HS-5 (cell line): ENCODE measurements at places on chromosomes 6 and 20.

GRCh38 chr20:19381947-19382346 lies 169.5 kb downstream of the SLC24A3 start:
- DNase-seq: no peak

GRCh38 chr6:34181908-34182307 lies 36.0 kb upstream of the GRM4 start:
- no peak for DNase-seq

DNA sequence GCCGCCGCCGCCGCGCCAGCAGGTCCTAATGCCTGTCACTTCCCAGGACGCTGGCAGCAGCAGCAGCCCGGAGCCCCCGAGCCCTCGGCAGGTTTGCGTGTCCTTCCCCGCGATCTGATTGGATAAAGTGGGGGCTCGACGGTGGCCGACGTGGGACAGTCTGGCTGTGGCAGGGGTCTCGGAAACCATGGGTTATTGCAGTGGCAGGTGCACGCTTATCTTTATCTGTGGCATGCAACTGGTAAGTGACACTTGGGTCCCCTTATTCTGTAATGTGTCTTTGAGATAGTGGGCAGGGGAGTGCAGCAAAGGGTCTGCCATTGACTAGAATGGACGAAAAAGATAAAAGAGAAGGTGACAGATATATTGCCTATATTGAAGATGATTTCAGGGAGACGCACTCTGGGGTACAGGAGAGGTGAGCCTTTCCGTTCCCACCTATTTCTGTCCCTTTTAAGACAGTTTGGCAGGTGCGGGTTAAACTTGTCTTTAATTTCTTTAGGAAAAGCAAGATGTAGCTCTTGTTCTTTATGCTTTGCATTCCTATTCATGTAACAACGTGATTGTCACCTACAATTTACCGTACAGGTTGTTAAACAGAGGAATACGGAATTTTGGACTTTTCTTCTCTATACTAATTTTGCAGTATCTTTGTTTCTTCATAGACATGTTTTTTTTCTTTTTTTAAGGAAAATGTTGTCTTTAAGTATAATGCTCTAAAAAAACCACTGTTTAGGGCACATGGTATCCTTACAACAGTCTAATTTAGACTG lies 535 bp downstream of the NKAIN2 start:
- DNase-seq: no peak

DNA sequence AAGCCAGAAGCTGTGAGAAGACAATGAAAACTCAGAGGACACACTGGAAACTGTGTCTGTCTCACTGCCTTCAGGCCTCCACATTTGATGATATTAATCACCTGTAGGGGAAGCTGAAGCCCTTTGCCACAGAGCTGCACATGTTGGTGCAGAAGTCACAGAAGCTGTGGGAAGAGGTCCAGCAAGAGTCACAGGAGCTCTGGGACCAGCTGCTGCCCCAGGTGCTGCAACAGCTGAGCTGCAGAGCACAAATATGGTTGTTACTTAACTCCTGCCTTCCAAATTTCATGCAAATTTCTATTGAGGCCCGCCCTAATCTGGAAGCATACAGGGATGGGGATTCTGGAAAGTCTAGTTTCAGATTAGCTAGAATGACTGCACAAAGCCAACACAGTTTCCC lies 169.3 kb downstream of the OGFRL1 start:
- no peak for DNase-seq

GRCh38 chr6:35736982-35737412 lies at the start of gene ARMC12:
Gene ARMC12 (plus strand): TSS chr6:35737032. CDS start chr6:35737109, 77 bp downstream.
- DNase-seq: no peak

DNA sequence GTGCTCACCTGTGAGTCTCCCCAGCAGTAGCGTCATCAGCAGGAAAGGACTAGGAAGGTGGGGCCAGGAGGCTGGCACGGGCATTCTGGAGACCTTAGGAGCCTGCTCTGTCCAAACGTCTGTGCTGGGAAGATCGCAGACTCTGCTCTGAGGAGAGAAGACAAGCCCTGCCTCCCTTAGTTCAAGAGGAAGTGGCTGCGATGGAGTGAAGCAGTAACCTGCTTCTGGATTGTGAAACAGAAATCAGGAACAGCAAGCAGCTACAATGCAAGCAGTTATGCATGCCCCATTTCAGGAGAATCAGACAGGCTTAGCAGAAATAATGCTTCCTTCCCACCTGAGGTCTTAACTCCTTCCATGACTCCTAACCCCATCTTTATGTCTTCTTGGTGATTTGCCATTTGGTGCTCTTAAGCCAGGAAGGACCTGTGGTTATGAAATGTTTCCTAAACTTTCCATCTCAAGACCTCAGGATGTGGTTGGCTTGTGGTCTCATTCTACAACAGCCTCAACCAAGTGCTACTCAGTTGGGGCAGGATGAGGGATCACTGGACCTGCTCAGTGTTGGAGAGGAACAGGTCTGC lies at the start of gene SIRPB1:
TSS of gene SIRPB1 (minus strand) at position 149 of the 584 bp plus-strand sequence. CDS start at position 84, 65 bp downstream.
- no peak for DNase-seq

DNA sequence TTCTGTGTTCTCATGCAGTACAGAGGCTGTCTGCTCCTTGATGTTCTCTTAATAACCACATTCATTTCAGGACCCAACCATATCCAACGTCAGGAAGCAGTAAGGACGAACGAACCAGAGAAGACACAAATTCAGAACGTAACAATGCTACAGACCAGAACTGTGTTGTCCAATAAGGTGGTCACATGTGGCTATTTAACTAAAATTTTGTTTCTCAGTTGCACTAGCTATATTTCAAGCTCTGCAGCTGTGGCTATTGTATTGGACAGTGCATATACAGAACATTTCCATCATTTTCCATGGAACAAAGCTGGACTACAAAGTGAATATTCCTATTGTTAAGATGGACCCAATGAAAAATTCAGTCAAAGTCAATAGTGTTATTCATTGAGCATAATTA lies 27.0 kb downstream of the MAP7 start:
- no peak for DNase-seq

- DNase-seq: no peak
These were observed 12.2 kb upstream of the MDFI start for GRCh38 chr6:41626022-41626421.

DNA sequence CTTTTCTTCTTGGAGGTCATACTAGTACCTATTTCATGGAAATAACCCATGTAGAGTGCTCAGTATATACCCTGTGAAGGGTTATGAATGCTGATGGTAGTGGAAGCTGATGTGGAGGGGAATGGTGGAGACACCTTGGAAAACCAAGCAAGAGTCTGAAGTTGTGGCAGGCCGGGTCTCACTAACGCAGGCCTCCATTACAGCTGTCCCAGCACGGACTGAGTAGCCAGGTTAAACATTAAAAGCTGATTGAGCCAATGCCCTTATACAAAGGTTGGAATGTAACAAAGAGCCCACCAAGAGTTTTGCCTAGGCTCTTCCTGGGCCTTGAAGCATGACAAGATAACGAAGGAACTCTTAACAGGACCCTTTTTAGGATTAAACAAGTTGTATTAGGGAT lies 2.1 kb upstream of the PCMTD2 start:
- no peak for DNase-seq
